ENCODE measurements at places on chromosomes 16 and 17.

- no peak for DNase-seq
Observed at GRCh38 chr16:54034684-54035083, 251.9 kb downstream of the IRX3 start.

- no peak for DNase-seq
Observed at GRCh38 chr16:67953641-67954375, 9.9 kb upstream of the LCAT start.

- DNase-seq, result no peak
Observed at GRCh38 chr16:77403732-77404131, 31.1 kb downstream of the ADAMTS18 start.

GRCh38 chr16:20781697-20782096 lies 17.9 kb downstream of the ACSM3 start:
- DNase-seq, result no peak

DNA sequence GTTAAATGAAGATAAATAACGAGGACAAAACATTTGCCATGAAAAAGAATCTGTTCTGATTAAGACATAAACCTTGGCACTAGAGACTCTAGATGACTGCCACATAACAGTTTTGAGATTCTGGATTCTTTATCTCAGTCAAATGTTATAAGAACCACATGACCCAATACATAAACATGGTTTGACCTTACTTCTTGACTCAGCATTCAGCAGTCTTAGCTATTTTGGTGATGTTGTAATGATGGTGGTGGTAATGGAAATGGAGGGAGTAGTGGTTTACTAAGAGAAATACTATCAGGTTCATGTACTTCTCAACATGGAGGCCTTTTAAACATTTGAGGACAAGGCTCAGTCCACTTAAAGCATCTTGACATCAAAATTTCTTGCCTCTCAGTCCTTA lies 925.4 kb downstream of the CDH11 start:
- no peak for DNase-seq

GRCh38 chr17:39598047-39598481 lies 9.7 kb downstream of the NEUROD2 start:
- DNase-seq, result no peak

- DNase-seq, result no peak
Observed at GRCh38 chr16:4317532-4318450, 1.9 kb downstream of the GLIS2 start.

GRCh38 chr16:87436225-87437172 lies 44.4 kb downstream of the MAP1LC3B start:
- DNase-seq, result no peak

- DNase-seq, result no peak
Observed at GRCh38 chr17:9902120-9902519, 3.0 kb downstream of the RCVRN start.

Measured in NK-92 treated with Interleukin-12 subunit alpha and Interleukin-12 subunit beta, amount 100 ng/mL, for 24 hours (cell line).